Activated CD4-positive, alpha-beta T cell treated with anti-CD3 and anti-CD28 coated beads, Interleukin-10, Interleukin-2, amounts not matched to agents 100 ng/mL and 50 ng/mL, durations not matched to agents 16 hours and 8 hours (primary cell): ENCODE measurements at places on chromosomes 16 and 17.

DNA sequence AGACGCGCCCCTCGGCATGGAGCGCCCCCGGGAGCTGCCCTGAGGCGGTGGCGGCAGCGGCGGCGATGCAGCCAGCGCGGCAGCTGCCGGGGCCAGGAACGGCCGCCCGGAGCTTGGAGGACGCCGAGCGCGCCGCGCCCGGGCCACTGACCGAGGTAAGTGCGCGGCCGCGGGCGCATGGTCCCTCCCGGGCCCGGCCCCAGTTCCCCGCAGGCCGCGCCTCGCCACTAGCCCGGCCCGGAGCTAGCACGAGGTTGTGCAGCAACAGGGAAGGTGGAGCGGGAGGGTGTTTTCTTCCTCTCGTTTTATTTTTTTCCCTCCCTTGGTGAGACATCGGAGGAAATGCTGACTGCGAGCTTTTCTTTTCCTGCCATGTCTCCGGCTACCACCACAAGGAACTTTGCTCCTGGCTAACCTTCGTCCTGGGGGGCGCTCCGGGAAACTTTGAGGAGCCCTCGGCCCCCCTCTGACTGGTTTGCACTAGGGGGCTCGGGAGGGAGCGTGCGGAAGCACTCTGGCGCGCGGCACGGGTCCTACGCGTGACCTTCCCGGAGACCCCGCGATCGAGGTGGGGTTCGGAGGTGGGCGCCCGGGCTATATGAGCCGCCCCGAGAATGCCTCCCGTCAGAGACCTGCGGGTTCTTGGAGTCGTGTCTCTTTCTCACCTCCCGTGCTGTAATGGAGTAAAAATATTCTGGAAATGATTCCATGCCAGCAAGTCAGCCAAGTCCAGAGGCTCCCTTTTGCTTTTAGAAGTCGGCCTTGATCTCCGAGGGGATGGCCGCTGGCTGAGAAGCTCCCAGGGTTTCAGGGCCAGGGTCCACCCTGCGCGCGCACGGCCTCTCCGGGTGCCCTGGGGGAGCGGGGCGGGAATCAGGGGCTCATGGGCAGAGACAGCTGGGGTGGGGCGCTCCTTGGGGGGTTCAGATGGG, 868 bp downstream of the KCNJ12 start:
- no peak for DNase-seq

GRCh38 chr17:42743595-42744282, 1.1 kb downstream of the EZH1 start:
- no peak for DNase-seq

- DNase-seq: no peak
Observed at GRCh38 chr17:63041722-63042121, 75.7 kb downstream of the TANC2 start.

DNA sequence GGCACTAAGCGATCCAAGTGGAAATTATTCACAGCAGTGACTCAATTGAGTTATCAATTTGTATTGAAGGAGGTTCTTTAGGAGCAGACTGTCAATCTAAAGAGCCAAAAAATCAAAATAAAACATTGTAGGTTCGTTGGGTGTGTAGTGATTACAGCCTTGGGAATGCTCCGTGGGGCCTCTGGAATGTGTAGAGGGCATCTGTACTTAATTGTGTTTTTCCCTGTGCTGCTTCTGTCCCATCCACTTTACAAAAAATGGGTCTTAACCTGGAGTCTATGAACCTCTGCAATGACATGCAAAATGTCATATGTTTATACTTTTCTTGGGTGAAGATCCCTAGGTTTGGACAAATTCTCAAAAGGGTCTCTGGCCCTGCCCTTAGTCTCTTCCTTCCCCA, 215.1 kb downstream of the CCDC182 start:
- DNase-seq: no peak

DNA sequence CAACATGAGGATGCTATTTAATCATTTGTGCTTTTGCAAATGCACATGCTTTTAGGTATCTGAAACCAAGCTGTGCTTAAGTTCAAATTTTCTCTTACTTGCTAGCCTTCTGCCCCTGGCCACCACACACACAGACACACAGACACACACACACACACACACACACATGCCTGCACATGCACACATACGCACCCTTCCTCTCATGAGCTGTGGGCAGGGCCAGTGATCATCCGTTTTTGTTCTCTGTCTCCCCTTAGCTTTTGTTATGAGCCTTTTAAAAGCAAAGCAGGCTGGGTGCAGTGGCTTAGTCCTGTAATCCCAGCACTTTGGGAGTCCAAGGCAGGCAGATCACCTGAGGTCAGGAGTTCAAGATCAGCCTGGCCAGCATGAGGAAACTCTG, 34.2 kb downstream of the CD300LF start:
- DNase-seq: no peak

- DNase-seq: no peak
Observed at GRCh38 chr17:29066047-29066446, 23.1 kb downstream of the PIPOX start.

GRCh38 chr17:61323909-61324868, 75.5 kb upstream of the TBX2 start:
- no peak for DNase-seq

DNA sequence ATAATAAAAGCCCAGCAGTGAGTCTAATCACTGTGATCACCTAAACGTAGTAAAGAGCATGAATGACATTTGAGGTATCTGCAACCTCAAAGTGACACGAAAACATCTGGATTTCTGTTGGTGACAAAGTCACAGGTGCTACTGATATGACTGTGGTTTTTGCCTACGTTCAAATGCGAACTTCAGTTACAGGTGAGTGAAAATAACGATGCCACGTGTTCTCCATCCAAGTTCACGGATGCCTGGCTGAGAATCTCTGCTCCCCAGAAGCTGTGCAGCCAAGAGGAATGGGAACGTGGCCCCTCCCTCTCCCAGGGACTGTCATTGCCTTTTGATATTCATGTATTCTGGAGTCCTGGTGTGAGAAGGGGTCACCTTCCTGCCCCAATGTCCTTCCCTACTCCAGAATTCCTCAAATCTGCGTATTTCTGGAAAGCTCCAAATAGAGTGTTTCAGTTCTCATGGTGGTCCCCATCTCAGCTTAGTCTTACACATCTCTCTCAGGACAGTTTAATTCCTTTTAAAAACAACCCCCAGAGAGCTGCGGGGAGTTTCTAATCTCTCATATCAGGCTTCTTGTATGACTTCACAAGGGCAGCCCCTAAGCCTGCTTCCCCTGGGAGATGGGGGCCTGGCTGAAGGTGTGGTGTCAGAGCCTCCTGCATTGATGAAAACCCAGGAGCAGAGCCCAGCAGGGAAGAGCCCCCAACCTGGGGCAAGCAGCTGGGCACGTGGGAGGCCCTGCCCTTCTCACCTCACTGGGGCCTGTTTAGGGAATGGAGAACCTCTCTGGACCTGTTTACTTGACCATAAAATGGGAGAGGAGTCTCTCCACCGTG, 25.8 kb downstream of the PIK3R5 start:
- DNase-seq: peak; percentile 75

GRCh38 chr17:70655176-70655958, 486.0 kb downstream of the KCNJ2 start:
- no peak for DNase-seq

DNA sequence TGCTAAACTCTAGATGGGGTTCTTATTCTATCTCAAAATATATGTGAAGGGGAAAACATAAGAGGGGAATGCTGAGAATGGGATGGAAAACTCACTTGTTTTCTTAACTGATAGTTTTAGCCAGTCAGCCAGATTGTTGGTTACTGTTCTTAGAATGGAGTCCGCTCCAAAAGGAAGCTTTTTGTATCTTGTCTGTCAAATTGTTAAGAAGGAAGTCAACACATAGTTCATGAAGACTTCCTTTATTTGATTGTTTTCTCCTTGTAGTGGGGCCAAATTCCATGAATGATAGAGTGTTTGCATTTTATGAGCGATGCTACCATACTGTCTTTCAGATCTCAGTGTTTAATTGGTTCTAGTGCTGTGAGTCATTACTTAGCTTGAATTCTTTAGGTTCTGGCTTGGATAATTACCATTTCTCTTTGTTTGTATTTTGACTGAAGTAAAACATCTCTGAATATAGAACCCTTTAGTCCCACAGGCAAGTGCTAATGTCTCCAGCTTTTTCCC, 98.3 kb upstream of the GOT2 start:
- no peak for DNase-seq

DNA sequence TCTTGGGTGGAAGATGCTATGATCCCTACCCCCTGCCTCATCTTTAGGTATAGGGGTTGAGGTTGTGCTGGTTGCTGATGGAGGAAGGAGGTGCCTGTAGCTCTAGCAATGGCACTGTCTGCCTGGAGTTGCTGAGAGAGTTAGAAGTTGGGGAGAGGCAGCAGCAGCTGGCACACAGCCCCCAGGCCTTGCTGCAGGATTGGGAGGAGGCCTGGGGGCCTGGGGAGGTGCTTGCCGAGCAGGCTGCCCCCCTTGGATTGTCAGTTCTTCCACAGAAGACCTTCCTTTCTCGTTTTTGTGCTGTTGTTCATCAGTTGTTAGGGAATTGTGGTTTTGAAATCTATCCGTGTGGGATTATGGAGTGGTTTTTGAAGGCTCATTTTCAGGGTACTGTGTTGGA, 52.9 kb downstream of the SEC14L1 start:
- no peak for DNase-seq

GRCh38 chr17:40452921-40453378, 9.7 kb downstream of the IGFBP4 start:
- no peak for DNase-seq

DNA sequence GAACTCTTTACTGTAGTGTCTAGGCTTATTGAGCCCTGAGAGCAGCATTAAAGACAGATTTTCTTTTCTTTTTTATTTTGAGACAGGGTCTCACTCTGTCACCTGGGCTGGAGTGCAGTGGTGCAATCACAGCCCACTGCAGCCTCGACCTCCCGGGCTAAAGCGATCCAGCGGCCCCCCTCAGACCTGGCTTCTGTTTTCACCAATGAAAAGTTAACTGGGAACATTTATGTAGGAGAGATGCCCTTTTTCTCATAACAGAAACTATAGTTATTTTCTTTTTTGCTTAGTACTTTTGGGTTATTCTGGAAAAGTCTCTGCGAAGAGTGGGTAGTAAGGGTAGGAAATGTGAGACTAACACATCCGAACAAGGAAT, 1.5 kb downstream of the MAP1LC3B start:
- DNase-seq: no peak

- no peak for DNase-seq
Observed at GRCh38 chr16:3783516-3783915, 66.2 kb upstream of the TRAP1 start.

DNA sequence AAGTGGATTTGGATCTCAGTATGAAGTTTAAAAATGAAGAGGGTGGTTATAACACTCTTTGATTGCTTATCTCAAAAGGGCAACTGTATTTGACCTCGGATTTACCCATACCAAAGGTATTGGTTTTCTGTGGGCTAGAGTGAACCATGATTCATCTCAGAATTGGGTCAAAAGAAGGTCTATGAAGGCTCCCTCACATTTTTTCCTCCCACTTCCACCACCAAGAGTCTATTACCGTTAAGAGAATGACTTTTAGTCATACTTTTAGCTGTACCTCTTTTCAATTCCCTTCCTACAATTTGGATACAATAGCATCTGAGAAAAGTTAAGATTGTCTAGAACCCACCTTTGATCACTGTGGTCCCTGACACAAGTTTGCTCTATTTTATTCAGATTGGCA, 280.9 kb downstream of the RBFOX1 start:
- DNase-seq: no peak

GRCh38 chr17:70172923-70173322, 3.6 kb downstream of the KCNJ2 start:
- no peak for DNase-seq

DNA sequence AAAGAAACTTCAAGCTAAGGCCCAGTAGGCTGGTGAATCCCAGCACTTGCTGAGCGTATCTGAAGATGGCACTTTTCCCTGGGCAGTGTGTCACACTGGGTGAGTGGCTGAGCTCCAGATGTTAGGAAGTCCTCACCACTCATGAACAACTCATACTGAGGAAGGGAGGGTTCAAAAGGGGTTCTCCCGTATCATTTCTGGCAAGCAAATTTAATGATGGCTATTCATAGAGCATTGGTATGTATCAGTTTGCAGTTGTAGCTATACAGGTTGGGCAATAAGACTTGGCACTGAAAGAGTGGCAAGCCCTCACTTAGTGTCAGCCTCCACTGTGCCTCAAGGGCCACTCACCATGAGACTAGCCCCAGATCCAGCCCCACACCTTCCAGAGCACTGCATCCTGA, 10.7 kb downstream of the GFOD2 start:
- no peak for DNase-seq
